ENCODE measurements at places on chromosomes 6 and 20. TPM values are rescaled to one million over a fixed set of nuclear protein-coding genes. Genes with fewer than 3 reads are reported as not detected.

DNA sequence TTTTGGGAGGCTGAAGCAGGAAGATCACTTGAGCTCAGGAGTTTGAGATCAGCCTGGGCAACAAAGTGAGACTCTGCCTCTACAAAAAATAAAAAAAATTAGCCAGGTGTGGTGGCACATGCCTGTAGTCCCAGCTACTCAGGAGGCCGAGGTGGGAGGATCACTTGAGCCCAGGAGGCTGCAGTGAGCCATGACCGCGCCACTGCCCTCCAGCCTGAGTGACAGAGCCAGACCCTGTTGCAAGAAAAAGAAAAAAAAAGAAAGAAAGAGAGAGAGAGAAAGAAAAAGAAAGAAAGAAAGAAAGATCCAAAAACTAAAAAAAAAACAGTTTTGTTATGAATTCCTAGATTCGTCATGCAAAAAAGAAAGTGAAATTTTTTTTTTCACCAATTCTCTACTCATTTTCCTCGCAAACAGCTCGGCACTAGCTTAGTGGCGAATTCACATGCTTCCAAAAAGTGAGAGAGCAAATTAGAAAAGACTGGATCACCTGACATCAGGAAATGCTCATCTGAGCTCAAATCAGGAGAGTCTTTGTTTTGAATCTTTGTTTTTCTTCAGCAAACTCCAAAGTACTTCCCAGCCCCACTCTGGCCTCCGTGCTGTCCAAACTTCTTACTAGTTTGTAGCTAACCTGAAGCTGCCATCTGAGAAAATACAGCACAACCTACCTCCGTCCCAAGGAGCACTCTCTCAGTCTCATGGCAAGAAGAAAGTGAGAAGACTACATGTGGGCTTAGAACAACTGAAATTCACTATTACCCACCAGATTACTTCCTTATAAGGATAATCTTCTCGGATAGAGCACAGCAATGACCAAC, 27.0 kb downstream of the IPCEF1 start:
- DNase-seq, result no peak

DNA sequence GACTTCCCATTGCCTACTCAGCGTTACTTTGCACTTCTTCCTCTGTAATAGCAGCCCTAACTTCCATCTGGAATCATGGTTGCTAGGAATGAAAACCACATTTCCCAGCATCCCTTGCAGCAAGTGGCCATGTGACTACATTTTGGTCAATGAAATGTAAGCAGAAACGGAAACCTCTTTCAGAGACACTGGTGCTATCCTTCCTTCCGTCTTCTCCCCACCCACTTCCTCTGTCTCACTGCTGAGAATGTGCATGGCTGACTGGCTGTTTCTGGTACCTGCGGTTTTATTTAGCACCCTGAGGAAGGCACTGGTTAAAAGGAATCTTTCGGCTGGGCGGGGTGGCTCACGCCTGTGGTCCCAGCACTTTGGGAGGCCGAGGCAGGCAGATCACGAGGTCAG, 107.4 kb downstream of the SCML4 start:
- no peak for DNase-seq

VGLL2 gene
- total RNA-seq, result not detected

DNA sequence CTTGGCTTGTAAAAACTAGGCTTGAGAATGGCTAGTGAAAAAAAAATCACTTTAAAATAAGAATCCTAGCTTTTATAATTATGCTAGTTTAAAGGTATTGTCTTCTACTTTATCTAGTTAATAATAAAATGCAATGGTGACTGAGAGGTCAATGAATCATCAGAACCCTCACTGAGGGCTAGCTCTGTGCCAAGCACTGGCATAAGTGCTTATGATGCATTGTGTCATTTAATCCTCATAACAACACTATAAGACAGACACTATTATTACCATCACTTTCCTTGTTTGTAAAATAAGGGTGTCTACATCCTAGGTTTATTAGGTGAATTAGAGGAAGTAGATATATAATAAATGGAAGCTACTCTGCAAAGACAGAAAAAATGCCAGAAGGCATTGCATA, 144.3 kb downstream of the F13A1 start:
- no peak for DNase-seq

DNA sequence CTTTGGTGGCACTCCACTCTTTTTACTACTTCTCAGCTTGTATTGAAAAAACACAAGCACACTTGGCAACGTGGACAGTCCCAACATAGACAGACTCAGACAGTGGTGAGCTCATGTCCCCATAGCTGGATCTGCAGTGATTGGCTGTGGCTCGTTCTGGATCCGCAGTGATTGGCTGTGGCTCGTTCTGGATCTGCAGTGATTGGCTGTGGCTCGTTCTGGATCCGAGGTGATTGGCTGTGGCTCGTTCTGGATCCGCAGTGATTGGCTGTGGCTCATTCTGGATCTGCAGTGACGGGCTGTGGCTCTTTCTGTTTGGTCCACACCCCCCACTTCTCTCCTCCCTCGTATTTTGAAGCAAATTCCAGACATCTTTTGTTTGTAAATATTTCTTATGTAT, 28.0 kb downstream of the OSBPL2 start:
- DNase-seq, result no peak

GRCh38 chr6:136210398-136211165, 39.5 kb downstream of the MTFR2 start:
- no peak for DNase-seq

CNR1 gene
- total RNA-seq, result 327 TPM

- DNase-seq, result no peak
Observed at GRCh38 chr20:15579688-15580087, 993.6 kb downstream of the KIF16B start.

GRCh38 chr6:126253431-126253830, 86.5 kb upstream of the CENPW start:
- no peak for DNase-seq

RSPH4A gene
- 2.7 TPM for total RNA-seq

FAXC gene
- total RNA-seq, result 49.3 TPM

CLVS2 gene
- total RNA-seq, result 56.1 TPM

MTCH1 gene
- total RNA-seq, result 133 TPM

- peak; percentile 55 for DNase-seq
Observed at GRCh38 chr6:40425192-40425919, 161.8 kb downstream of the LRFN2 start.

GRCh38 chr20:1566701-1567100, 9.2 kb upstream of the SIRPD start:
- no peak for DNase-seq

GJA10 gene
- total RNA-seq, result not detected

- DNase-seq, result no peak
Observed at GRCh38 chr6:12482386-12483375, 192.5 kb downstream of the EDN1 start.

CCN5 gene
- not detected for total RNA-seq

MOG gene
- total RNA-seq, result not detected

DNA sequence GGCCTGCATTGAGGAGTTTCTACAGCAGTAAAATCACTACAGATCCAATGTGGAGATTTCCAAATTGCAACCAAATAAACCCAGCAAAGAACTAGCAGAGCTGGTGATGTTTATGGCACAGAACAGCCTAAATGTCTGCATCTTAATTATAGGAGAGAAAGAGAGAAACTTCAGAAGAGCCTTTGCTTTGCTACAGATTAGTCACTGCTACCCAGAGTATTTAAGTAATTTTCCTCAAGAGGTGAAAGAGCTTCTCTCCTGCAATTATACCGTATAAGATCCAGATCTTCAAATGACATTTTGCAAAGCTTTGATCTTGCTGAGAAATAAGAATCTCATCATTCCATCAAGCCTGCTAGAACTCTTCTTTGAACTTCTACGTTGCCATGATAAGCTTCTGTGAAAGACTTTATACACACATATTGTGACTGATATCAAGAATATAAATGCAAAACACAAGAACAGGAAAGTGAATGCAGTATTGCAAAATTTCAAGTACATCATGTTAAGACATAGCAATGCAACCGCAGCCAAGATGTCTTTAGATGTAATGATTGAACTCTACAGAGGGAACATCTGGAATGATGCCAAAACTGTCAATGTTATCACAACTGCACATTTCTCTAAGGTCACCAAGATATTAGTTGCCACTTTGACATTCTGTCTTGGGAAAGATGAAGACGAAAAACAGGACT, 48.0 kb downstream of the MKKS start:
- no peak for DNase-seq

- no peak for DNase-seq
Observed at GRCh38 chr6:80339421-80339820, 232.9 kb downstream of the BCKDHB start.

GRCh38 chr6:21955053-21955595, 341.7 kb downstream of the PRL start:
- DNase-seq, result no peak

DEFB128 gene
- total RNA-seq, result not detected

- no peak for DNase-seq
Observed at GRCh38 chr6:24451581-24452388, 37.6 kb downstream of the GPLD1 start.

HEY2 gene
- total RNA-seq, result 0.62 TPM

GRCh38 chr6:116328528-116328903, 42.2 kb upstream of the DSE start:
- no peak for DNase-seq

DNA sequence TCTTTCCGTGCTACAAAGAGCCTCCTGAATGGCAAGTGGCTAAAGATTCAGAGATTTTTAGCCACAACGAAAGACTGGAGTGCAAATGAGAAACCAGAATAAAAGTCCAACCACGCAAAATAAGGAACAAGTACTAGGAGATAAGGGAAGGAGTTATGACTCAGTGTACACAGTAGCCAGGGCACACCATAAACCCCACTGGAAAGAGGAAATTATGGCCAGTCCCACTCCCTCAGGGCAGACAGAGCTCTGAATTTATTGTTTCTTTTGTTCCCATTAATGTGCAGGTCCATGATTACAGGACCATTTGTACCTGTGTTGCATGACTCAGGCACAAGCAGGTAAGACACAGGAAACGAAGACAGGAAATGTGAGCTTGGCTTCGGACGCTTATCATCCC, 150.3 kb upstream of the PREP start:
- no peak for DNase-seq

OR2J3 gene
- total RNA-seq, result not detected

DEFB132 gene
- not detected for total RNA-seq

- DNase-seq, result no peak
Observed at GRCh38 chr6:71589254-71589653, 297.1 kb upstream of the RIMS1 start.

GRCh38 chr20:63128367-63128766, 87.6 kb downstream of the YTHDF1 start:
- DNase-seq, result no peak

SNAP25 gene
- 92.5 TPM for total RNA-seq

IL17A gene
- total RNA-seq, result not detected

NKX2-2 gene
- 0.31 TPM for total RNA-seq

C20orf204 gene
- 1.2 TPM for total RNA-seq

LY6G6F gene
- not detected for total RNA-seq

DNA sequence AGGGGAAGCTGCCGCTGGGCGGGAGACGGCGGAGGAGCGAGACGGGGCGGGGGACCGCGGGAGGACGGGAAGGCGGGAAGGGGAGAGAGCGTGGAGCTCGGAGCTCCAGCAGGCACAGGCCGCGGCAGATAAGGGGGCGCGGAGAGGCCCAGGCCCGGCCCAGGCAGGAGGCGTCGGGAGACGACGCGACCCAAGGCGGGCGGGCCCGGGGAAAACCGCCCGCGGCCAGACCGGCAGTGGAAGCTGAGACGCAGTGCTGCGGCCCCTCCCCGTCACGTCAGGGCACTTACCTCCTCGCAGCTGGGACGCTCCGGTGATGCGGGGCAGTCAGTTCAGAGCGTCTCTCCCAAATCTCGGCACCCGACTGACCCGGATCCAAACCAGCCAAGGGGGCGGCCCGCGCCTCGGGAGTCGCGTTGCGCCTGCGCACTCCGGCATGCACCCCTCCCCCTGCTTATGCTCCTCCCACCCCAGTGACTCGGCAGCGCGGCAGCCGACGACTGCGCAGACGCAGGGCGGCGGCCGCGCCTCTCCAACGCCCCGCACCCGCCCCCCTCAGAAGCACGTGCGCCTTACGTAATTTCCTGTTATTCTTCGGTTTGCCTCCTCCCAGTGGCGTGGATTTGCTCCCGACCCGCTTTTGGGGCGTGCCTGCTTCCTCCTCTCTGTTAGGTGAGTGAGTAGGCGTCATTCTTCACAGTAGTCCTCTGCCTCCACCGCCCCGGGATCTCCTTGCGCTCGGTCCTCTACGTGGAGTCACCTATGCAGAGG, at the start of gene OSER1:
Gene OSER1, minus strand, starts transcription at position 366 of the 771 bp plus-strand sequence. CDS start 3,814 bp downstream, outside the sequence.
- DNase-seq, result peak; percentile 96

DNA sequence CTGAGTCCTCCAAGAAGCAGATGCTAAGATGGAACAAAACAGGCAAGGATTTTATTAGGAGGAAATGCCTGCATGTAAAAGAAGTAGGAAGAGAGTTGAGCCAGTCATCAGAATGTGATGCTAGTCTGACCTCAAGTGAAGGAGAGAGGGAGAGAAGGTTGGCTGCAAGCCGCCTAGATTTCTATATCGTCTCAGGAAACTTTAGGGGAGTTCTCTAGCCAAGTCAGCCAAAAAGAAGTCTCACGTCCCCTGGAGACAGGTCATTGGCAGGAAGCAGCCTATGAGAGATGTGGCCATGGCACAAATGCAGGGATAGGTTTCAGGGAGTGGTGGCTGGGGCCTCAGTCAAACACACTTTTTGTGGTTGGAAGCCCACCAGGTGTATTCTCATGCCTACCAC, 378.0 kb downstream of the CD109 start:
- DNase-seq, result no peak

NR2E1 gene
- total RNA-seq, result 9.8 TPM

TPD52L1 gene
- 1.4 TPM for total RNA-seq

DNA sequence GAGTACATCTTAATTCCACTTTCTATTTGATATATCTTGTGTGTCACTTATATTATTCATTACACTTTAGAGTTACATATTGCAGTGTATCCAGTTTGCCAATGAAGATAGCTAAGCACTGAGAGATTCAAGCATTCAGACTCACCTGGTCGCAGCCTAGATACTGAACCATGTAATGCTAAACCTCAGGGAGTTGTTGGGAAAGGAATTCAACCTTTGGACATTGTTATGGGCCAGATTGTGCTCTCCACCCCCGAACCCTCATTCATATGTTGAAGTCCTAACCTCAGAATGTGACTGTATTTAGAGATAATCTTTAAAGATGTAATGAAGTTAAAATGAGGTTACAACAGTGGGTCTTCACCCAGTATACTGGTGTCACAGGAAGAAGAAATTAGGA, 13.8 kb upstream of the KIF16B start:
- DNase-seq, result no peak

DNA sequence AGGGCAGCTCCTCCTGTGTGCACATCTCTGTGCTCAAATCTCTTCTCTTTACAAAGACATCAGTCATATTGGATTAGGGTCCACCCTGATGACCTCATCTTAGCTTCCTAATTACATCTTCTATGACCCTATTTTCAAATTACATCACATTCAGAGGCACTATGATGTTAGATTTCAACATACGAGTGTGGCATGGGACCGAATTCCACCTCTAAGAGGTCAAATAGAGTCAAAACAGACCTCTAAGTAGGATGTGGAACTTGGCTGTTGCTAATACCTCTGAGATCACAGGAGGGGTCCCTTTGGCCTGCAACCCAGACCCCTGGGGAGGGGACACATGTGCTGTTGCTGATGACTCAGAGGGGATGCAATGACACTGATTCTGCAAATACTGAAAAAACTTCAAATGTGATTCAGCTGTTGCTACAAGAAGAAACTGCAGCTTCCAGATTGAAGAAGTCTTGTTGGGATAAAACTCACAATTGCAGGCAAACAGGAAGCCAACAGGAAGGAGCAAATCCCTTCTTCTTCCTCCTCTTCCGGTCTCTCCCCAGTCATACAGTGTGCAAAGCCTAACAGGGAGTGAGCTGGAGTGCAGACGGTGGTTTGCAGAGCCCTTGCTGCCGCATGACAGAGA, 216.2 kb downstream of the MYLK4 start:
- DNase-seq, result no peak

WFDC12 gene
- total RNA-seq, result not detected

Measured in occipital lobe (tissue), 3 donors.